ENCODE measurements at places on chromosomes 3 and 15.

DNA sequence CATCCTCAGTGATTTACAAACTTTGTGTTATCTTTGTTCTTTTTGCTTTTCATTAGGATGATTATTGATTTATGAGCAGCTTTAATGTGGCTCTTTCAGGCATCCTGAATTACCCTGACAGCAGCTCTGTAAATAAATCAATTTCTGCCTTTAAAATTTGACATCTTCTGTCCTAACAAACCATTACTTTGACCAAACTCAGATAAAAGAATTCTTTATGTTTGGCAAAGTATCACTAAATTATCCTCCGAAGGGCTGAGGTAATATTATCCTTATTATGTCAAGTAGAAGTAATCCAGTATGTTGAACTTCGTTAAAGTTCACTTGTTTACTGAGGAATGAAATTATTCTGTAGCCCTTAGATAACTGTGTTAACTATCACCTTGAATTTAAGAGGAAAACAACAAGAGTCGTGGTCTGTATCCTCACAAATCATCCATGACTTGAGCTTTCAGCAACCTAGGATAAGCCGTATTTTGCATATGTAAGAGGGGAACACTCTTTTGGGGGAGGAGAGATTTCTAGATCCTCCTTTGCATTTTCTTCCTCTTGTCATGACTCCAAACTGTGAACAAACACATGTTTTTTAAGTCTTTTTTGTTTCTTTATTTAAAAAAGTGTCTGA is 173.2 kb upstream of the STAC start:
- no peak for DNase-seq

GRCh38 chr15:100134586-100134985 is 207.2 kb downstream of the ADAMTS17 start:
- no peak for DNase-seq

GRCh38 chr3:123562547-123562946 is 22.3 kb downstream of the HACD2 start:
- DNase-seq = no peak

DNA sequence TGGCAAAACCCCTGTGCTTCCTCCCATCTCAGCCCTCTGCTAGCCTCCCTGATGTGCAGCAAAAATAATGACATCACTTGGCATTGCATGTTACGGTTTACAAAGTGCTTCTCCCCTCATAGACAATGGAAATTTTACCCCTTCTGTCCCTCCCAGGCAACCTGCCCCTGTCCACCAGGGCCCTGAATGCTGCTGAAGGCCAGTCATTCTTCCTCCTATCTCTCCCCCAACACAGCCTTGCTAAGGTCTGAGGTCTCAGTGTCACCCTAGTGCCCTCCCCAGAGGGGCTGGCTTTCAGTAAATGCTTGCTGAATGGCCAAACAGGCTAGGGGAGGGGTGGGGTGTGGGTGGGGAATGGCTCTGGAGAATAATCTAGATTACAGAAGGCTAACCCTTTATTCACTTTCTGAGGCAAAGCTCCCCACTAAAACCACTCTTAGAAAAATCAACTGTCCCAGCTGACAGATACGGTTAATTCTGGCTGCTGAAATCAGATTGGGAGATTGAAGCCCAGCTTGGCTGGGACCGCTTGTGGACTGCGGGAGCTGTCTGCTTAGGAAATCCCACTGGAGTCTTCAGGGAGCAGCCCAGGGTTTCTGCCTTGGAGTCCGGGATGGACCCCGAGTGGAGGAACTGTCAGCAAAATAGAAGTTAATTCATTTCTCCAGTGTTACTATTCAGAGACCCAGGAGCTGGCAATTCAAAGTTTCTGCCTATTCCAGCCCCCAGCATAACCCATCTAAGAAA is 22.9 kb downstream of the ANP32A start:
- no peak for DNase-seq

Data from stimulated activated CD8-positive, alpha-beta memory T cell treated with anti-CD3 and anti-CD28 coated beads, Interleukin-15, amount 100 ng/mL, for 4 hours (primary cell).